Fibroblast of skin of scalp (primary cell): ENCODE measurements at places on chromosomes 5 and 9.

DNA sequence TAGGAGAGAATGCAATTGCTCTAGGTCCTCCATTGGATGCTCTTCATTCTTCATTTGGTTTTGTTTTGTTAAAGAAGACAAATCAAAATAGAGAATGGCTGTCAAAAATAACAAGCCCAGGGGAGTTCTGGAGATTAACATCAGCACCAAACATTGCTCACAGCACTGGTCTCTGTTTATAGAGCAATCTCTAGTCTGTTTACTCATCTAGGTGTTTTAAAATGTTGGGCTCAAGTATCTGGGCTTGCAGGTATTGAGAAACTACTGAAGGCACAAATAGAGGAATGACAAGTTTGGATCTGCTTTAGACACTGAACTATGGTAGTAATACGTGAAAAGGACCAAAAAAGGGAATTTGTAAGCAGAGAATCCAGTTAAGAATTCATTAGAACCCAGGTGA is 77.0 kb upstream of the TMC1 start:
- no peak for DNase-seq

DNA sequence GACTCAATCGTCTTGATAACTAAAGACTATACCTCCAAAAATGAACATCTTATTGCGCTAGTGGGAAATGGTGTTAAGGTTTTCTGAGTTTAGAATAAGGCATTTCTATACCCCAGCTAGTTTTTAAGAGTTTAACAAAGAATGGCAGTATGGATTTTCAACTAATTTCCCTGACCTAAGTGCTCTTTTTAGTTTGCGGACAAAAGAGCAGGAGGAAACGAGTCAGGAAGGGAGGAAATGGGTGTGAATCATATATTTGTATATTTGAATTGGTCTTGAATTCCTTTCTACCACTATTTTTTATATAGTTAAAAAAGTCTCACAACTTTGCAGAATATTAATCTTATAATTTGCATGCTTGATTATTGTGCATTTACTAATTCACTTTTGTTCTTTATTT is 516.3 kb upstream of the ZNF608 start:
- DNase-seq: no peak

DNA sequence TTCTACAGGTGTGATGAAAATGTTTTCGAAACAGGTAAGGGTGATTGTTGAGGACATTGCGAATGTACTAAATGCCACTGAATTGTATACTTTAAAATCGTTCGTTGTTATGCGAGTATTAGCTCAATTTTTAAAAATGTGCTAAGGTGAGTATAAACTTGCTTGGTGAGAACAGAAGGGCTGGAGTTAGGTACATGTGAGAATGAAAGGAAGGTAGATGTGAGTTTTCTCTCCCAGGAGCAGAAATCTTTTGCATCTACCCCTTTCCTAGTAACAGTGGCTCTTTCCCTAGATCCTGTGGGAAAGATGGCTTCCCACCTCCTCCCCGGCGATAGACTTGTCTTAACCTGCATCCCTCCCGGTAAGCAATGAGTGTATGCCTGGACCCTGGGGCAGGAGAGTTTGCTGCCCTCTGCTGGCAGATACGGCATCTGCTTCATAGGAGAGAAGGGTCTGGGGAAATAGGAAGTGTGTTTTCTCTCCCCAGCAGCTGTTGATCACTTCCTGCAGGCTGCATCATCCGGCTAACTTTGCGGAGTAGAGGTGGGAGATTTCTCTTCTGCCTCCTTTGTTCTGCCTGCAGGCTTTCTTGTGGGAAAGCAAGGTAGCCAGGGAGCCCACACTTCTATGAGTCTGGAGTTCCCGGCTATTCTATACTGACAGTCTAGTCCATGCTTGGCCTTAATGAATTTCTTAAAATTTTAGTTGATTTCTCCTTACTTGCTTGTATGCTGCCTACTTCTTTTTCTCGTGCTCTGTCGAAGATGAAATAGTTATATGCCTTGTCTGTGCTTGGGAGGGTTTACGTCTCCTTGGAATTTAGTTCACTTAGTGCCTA is 373.3 kb upstream of the SEMA6A start:
- peak; percentile 45 for DNase-seq

GRCh38 chr5:112159435-112159834 is 259.6 kb downstream of the EPB41L4A start:
- DNase-seq: no peak

DNA sequence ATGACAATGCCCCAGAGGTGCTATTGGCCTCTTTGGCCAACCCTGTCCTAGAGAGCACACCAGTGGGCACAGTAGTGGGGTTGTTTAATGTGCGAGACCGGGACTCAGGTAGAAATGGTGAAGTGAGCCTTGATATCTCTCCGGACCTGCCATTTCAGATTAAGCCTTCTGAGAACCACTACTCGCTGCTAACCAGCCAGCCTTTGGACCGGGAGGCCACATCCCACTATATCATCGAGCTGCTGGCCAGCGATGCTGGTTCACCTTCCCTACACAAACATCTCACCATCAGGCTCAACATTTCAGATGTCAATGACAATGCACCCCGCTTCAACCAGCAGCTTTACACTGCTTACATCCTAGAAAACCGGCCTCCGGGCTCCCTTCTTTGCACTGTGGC is 1.4 kb downstream of the PCDHGC5 start:
- DNase-seq: no peak

- DNase-seq: peak; percentile 98
These were observed 716.4 kb downstream of the SEMA5A start for GRCh38 chr5:8829323-8830029.

DNA sequence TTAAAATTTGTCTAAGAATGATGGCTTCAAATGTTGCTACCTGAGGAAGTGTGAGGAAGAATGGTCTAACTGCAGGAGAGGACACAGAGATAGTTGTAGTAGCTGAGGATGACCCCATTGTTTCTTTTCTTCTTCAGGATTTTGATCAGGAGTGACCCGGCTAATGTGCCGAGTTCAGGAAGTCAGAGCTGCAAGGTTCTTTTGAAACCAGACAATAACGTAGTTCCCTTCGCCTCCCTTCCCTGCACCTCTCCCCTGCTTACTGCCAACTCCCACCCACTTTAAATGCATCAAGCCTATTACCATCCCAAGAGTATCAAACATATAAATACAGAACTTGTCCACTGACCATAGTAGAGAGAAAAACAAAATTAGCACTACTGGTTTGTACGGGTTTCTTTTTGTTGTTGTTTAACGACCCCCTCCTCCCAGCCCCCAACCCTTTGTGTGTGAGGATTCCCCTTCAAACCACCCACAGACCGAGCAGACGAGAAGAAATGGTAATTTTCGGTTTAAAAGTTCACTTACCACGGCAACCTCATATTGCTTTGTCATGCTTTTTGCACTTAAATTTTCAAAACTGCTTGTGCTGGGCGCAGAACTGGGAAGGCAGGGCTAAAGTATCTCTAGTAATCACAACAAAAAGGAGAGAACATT is 23.5 kb upstream of the ELAVL2 start:
- DNase-seq: no peak

- DNase-seq: peak; percentile 73
These were observed 44.9 kb downstream of the SHB start for GRCh38 chr9:38024036-38024681.

DNA sequence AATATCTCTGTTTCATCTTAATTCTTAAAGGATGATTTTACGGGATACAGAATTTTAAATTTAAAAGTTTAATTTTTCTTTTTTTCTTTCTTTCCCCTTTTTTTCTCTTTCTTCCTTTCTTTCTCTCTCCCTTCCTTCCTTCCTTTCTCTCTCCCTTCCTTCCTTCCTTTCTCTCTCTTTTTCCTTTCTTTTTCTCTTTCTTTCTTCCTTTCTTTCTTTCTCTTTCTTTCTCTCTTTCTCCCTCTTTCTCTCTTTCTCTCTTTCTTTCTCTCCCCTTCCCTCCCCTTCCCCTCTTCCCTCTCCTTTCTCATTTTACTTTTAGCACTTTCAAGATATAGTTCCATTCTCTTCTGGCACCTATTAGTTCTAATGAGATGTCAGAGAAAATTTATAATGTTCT is 61.4 kb upstream of the ADRB2 start:
- DNase-seq: no peak

DNA sequence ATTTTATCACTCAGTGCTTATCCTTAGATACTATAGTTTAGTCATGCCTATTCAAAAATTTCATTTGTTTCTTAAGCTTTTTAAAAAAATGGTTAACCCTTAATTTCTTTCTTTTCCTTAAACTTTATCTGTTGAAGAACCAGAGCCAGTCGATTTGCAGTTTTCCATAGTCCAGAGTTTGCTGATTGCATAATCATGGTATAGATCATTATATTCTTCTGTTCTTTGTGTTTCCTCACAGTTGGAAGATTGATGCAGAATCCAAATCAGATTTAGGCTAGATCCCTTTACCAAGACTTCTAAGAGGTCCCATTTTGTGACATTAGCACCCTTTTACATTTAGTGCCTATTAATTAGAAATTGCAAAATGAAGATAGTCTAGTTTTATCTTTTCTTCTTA is 18.0 kb downstream of the TMEM38B start:
- DNase-seq: no peak

- DNase-seq: no peak
These were observed 26.9 kb upstream of the CEP120 start for GRCh38 chr5:123450114-123450513.

DNA sequence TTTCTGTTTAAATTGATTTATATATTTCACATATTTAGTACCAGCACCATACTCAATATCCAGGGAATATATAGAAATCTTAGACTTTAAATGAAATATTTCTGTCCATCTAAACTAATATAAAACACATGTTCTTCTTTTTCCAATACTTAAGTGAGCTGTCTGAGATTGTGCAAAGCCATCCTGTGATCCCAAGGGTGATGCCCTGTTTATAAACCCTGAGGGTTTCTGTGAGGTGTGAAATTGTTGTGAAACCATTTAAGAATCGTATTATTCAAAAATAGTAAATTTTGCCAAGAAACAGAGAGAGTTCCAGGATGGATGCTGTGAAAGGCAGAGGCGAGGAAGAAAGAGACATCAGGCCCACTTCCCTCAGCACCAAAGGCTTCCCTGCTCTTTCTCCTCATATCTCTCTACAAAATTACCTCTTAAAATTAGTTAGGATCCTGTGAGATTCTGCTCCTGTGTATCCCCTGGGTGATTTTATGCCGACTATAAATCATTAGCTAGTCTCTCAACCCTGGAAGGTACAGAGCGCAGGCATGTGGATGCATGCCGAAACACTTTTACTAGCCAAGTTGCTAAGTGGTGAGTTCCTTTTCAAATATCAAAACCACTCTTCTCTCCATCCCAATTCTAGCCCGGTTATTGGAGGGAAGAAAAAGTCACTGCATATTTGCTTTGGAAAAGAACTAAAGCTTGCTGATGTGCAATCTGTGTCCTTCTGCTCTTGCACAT is 183.0 kb downstream of the GLIS3 start:
- peak; percentile 83 for DNase-seq

DNA sequence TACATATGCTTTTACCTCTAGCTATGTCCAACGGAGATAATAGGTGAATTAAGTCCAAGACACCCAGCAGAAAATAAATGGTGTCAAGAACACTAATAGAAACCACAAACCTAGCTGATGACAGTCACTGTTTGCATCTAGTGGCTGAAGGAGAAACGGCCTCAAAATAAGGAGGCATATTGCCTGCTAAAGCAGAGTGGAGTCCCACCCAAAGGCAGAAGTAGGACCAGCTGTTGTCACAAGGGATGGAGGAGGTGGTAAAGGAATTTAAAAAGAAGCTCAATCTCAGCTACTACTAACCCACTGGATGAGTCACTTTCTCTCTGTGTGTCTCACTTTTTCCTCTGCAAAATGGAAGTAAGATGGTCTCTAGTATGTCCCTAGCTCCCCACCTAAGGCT is 224.3 kb downstream of the GRIA1 start:
- peak; percentile 35 for DNase-seq

DNA sequence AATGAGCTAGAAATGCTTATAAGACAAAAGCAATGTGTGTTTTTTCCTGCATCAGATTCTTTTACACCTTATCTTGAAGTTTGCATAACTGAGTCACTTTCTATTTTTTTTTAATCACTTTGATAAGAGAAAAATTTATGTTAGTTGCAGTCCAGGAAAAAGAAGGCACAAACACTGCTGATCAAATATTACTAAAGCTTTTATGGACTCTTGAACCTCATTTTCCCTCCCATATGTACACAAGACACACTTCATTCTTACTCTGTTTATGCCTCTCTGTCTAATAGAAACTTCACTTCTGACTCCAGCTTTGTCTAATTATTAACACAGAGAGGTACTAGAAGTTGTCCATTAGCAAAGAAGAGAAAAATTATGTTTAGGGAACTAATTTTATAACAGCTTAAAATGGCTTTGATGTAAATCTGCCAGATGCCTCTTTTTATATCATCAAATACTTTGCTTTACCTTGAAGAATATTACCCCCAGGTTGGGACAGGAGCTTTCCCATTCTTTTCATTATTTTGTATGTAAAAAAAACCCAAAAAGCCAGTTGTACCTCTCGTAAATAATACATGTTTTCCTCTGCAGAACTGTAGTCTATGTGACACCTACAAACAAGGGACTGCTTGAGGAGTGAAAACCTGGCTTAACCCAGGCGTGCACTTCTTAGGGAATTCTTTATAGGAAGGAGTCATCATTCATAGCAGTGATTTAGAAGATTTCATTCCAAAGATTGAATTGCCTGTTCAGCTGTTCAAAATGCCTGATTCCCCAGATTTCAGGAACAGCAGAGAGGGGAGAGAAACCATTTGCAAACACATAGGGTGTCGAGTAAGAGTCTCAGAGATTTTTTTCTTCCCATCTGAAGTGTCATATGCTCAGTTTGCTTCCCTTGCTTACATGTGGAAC is 72.6 kb downstream of the DAPK1 start:
- DNase-seq: no peak

DNA sequence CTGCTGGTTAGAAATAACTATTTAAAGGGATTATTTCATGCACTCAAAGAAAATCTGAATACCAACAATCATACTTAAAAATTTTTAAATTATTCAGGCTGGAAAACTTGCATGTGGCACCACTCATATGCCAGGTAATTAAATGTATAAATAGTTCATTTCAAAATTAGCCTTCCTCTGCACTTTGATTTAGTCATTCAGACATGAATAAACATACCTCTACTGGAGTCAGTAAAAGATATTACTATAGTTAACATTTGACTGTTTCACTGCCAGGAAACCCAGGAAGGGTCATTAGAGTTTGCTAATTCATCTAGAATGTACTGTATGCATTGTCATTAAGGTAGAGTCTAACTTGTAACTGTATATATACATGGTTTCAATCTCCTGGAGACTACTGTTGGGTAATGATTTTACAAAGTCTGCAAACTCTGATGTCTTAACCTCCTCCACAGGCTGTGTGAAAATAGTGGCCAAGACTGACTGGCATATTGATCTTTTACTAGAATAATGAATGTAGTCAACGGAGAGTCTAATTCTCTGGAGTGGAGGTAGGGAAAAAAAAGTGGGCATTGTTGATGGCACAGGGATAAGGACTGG is 43.7 kb downstream of the TEX10 start:
- DNase-seq: no peak

- no peak for DNase-seq
These were observed 23.5 kb downstream of the PTTG1 start for GRCh38 chr5:160445132-160445531.

- no peak for DNase-seq
These were observed 570 bp downstream of the CREBRF start for GRCh38 chr5:173056783-173057061.

GRCh38 chr5:40410231-40410861 is 269.4 kb upstream of the PTGER4 start:
- peak; percentile 71 for DNase-seq
